ENCODE measurements at places on chromosomes 7 and 10. TPM values are rescaled to one million over a fixed set of nuclear protein-coding genes. Genes with fewer than 3 reads are reported as not detected.

GPR26 gene
- total RNA-seq = not detected

TRIM4 gene
- 30.9 TPM for total RNA-seq

ACTR3C gene
- total RNA-seq = 9.5 TPM

PNLIP gene
- total RNA-seq = not detected

RASSF4 gene
- 13.1 TPM for total RNA-seq

LGI1 gene
- total RNA-seq = not detected

ENKUR gene
- 0.17 TPM for total RNA-seq

PTPRZ1 gene
- under 0.01 TPM for total RNA-seq

ANXA8L1 gene
- not detected for total RNA-seq

CNPY1 gene
- not detected for total RNA-seq

SYT15B gene
- 0.51 TPM for total RNA-seq

GRCh38 chr10:34181553-34182300 is 633.4 kb downstream of the PARD3 start:
- peak; percentile 47 for DNase-seq

- DNase-seq = no peak
Measured at GRCh38 chr10:27619329-27619728, 115.2 kb downstream of the RAB18 start.

GRCh38 chr7:3318874-3319273 is 17.8 kb downstream of the SDK1 start:
- no peak for DNase-seq

DNA sequence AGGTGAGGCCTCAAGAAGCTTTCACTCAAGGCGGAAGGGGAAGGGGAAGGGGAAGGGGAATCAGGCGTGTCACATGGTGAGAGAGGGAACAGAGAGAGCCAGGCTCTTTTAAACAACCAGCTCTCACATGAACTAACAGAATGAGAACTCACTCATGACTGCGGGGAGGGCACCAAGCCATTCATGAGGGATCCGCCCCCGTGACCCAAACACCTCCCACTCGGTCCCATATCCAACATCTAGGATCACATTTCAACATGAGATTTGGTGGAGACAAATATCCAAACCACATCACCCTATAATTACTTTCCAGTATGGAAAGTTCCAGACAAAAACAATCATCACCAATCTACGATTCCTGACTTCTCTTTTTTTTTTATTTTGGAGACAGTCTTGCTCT is 22.9 kb downstream of the HIP1 start:
- no peak for DNase-seq

- DNase-seq = no peak
Measured at GRCh38 chr7:54426406-54426805, 115.8 kb upstream of the VSTM2A start.

DNA sequence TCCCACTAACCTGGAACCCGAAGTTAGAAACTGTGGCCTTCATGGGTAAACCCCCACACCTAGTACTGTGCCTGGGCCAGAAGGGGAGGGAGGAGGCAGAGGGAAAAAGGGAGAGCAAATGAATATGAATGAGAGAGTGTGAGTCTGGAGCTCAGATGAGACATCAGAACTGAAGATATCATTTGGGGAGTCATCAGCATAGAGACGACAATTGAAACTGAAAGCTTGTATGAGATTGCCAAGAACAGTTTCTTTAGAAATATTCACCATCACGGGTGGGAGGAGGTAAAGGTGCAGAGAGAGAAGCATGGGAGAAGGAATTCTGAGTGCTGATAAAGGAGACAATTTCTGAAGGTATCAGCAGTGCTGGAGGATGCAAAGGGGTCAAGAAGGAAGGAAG is 171.2 kb downstream of the GRM8 start:
- DNase-seq = no peak

DNA sequence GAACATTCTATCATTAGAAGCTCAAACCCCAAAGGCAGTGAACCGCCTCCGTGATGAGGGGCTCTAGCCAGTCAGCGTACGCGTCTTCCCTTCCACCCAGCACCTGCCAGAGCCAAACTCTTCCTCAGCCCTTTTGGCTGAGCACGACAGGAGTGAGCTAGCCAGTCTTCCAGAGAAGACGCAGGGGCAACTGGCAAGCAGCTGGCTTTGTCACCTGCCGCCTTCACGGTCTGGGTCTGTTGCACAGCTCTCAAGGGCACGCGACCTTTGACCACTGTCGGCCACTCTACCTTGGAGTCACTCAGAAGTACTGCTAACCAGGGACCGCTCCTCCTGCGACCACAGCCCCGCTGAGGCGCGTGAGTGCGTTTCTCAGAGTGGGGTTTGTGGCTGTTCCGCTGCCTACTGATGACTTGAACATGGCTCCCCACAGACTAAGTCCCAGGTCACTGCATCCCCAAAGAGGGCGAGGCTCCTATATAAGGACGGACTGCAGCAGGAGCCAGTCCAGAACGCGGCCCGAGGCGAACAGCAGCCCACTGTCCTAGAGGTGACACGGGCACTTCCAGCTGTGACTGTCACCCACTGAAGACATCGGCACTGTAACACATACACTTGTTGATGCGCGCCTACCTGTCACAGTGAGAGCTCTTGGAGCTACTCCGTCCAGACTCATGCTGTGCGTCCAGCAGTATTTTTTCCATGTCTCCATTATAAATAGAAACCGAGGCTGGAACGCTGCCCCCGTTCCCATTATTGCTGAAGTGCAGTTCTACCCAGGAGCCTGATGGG is 8.4 kb downstream of the BNIP3 start:
- no peak for DNase-seq

- DNase-seq = no peak
Measured at GRCh38 chr10:86940677-86941076, 16.7 kb downstream of the MMRN2 start.

DNA sequence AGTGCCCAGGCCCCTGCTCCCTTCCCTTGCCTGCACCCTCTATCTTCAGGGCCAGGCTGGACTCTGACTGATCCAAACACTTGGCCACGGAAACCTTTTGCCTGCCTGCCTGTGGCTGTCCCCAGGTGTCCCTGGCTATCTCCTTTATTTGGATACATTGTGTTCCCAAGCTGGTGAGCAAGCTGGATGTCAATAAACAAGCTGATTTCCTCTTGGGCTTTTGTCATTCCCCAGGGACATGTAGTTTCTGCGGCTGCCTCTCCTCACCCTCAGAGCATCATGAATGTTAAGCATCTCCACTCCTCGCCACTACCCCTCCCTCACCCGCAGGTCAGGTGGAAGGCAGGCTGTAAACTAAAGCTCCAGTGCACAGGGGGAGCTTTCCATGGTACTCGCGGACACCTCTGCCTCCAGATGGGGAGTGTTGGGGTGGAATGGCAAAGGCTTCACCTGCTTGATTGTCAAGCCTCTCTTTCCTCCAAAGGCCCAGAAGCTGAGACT is 6.9 kb downstream of the GHRHR start:
- DNase-seq = no peak

GRCh38 chr7:8831376-8831775 is 398.0 kb downstream of the NXPH1 start:
- DNase-seq = no peak

DNA sequence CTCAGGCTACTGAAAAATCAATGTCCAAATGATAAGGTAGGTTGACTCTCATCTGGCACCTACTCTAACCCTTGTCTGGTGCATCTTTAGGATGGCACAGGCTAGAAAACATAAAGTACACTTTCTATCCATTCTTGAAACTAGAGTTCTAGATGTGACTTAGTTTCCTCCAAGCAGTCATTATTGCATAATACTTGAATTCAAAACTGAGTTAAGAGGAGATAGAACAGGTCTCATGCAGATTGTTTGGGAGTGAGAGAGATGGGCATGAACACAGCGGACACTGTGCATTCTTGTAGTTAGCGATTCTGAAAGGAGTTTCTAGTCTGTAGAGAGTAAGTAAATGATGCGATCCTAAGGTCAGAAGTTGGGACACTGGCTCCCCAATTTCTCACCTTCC is 149.2 kb downstream of the PDE1C start:
- DNase-seq = no peak

DNA sequence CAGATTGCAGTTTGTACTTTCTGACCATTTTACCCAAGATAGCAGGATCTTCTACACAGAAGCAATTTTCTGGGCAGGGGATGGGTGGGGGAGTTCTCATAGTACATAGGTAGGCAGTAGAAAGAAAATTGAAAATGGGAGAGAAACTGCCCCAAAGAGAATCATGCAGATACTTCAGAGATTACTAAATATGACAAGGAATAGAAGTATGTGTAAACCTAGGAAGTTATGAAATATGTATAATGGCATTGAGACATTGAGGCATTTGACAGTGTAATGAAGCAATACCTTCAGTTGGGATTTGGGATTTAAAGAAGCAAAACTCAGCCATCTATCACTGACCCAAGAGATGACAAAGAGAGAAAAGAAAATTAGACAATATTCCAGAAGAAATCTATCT is 233.0 kb downstream of the PTN start:
- no peak for DNase-seq

DNA sequence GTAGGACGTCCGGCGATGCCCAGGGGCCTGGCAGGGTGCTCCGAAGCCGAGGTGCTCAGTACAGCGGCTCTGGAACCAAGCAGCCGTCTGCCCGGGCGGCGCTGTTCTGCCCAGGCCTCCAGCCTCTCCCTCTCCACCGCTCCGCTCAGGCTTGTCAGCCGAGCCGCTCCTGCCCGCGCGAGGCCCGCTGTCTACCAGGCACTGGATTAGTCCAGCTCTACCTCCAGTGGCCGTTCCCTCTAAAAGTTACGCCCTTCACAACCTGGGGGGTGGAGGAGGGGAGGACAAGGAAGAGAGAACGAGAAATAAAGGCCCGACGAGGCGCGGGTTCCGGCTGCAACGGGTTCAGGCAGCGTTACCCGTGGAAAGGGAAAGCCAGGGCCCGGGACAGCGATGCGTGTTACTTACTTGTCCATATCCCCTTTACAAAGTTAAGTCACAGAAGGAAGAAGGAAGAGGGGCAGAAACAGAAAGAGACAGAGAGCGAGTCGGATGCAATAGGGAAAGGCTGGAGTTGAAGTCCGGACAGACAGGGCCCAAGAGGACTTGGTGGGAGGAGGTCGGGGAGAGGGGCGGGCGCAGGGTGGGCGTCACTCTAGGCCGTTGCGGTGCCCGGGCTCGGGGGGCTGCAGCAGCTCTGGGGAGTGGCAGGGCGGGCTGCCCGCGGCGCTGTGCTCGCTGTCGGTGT is 2.8 kb downstream of the SP8 start:
- peak; percentile 58 for DNase-seq

- DNase-seq = no peak
Measured at GRCh38 chr10:33125111-33125510, 167.1 kb upstream of the ITGB1 start.

GRCh38 chr10:55460008-55460407 is 659.0 kb upstream of the PCDH15 start:
- DNase-seq = no peak

- no peak for DNase-seq
Measured at GRCh38 chr7:45027774-45028114, 27.7 kb downstream of the CCM2 start.

GRCh38 chr10:10330418-10330817 is 687.3 kb upstream of the CELF2 start:
- no peak for DNase-seq

- DNase-seq = no peak
Measured at GRCh38 chr10:36455526-36456133, 669.8 kb upstream of the ANKRD30A start.

DNA sequence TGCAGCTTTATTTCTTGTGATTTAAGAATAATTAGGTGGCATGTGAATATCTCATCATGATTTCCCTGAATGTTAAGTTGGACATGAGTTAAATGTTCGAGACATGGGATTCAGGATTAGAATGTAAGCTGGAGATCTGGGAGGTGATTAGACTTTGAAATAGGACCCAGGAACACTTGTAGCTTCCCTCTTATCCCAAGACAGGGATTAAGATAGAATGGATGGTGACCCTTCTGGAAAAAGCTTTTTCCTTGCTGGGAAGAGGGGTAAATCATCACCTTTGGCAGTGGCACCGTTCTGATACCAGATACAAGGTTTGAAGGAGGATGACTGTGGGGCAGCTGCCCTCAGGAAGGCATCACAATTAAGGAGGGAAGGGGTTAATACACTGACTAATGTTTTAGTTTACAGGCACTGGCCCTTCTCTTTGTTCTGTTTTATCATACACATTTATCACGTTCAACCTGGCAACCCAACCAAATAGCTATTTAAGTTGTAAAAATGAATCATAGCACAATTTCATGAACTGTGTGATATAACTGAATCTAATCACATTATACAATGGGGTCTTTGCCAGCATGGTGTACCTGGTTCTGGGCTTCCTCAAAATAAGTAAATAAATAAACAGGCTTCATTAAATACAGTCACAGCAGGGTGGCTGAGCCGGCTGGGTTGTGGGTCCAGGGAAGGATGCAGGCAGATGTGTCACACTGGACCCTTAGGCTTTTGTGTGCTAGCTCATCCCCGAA is 212.7 kb downstream of the LRMDA start:
- no peak for DNase-seq

DNA sequence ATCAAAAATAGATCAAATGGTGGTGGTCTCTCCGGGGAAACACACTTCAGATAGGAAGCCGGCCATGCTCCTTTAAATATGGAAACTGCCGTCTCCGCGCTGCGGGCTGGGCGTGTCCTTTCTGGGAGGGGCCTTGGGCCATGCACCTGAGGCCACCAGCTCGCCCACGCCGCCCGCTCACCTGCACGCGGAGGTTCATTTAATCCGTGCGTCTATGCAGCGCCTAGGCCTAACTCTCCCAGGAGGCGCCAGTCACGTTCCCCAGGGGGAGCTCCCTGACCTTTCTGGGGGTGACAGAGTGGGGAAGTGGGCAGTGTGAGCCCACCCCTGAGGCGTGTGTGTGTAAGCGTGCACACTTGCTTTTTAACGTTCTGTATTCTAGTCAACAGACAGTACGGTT is 64.0 kb downstream of the C10orf143 start:
- DNase-seq = no peak

GRCh38 chr7:134504660-134505164 is 22.7 kb upstream of the AKR1B10 start:
- DNase-seq = peak; percentile 48

DNA sequence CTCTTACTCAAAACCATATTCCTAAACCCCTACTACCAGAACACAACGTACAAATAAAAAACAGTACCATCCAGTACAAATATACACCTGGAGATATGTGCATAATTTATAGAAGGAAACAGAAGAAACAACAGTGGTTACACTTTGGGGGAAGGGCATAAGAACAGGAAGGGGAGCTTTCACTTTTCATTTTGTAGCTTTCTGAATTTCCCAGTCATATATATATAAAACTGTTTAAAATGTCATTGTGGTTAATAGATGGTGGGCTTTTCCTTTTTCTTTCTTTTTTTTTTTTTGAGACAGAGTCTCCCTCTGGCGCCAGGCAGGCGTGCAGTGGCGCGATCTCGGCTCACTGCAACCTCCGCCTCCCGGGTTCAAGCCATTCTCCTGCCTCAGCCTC is 47.2 kb downstream of the MALSU1 start:
- no peak for DNase-seq

GRCh38 chr7:2825559-2826227 is 18.4 kb downstream of the GNA12 start:
- DNase-seq = peak; percentile 46

GRCh38 chr7:29599026-29599425 is 35.4 kb downstream of the PRR15 start:
- DNase-seq = no peak

All from dermis blood vessel endothelial cell (primary cell).